ENCODE measurements at places on chromosomes 4 and X.

- DNase-seq: no peak
Observed at GRCh38 chr4:101066626-101067170, 280.6 kb downstream of the PPP3CA start.

DNA sequence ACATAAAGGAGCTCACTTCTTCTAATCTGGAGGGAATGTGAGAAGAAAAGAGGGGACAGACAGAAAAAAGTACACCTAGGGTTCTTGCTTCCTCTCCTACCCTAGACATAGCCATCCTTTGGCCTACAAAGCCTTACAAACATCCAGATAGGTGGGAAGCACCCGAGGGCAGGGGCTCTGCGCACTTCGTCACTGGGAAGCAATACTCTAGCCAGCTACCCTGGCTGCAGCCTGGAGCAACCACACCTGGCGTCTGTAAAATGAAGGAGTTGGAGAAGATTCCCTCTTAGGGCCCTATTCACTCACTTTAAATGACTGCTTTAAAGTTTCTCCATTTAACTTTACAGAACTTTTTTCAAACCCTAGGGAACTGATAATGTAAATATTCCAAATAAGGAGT is 65.7 kb upstream of the NOCT start:
- no peak for DNase-seq

GRCh38 chr4:140829825-140830224 is 73.6 kb upstream of the TBC1D9 start:
- DNase-seq: no peak

GRCh38 chr4:84870398-84871163 is 95.9 kb downstream of the WDFY3 start:
- no peak for DNase-seq

- no peak for DNase-seq
Observed at GRCh38 chr4:955931-956381, 17.4 kb downstream of the DGKQ start.

DNA sequence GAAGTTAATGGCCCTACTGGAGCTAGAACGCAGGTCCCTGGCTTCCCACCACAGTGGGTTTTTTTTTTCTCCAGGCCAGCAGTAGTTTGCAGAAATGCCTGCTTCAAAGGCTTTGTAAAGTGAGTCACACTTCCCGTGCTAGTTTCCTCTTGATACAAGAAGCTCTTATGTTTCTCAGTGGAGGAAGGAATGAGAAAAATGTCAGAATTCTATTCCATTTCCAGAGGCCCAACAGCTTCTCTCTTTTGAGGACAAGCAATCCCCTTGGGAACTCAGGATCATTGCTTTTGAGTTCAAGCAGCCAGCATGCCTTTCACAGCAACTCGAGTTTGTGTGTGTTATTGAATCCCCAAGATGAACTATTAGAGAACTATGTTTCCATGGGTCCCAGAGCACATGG is 134.3 kb downstream of the GUCY2F start:
- no peak for DNase-seq

DNA sequence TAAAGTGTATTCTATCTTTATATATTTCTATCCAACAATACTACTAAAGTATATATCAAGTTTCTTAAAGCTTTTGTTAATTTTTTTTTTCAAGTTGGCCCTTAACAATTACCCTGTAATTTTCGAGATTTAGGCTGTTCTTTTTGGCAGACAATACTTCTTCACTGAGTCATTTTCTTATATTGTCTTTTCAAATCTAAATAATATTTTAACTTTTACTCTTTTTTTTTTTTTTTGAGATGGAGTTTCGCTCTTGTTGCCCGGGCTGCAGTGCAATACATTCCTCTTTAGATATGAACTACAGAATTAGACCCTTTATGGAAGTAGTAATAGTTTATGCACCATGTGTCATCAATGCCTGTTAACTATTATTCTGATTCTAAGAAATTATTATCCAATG is 120.7 kb downstream of the GLRA3 start:
- DNase-seq: no peak

DNA sequence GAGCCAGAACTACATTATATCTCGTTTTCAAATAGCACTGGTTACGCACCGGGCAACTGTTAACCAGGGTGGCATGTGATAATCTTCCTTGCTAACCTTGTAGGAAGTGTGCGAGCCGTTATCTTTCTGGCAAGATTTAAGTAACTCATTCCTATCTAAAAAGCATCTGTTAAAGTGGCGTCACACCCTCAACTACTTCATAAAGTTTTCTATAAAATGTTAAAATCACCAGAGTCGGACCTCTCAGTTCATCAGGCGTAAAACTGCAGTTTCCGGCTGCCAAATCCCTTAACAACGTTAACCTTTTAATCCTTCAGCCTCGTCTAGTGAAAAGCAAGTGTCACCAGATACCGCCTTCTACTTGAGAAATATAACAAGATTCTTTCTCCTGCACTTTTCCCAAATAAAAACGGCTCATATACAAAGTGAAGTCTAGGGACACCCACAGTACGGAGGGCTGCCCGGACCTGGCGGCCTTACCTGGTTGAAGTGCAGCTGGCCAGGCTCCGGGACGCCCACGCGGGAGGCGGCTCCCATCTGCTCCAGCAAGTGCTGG is 1.2 kb downstream of the SLC39A8 start:
- DNase-seq: no peak

DNA sequence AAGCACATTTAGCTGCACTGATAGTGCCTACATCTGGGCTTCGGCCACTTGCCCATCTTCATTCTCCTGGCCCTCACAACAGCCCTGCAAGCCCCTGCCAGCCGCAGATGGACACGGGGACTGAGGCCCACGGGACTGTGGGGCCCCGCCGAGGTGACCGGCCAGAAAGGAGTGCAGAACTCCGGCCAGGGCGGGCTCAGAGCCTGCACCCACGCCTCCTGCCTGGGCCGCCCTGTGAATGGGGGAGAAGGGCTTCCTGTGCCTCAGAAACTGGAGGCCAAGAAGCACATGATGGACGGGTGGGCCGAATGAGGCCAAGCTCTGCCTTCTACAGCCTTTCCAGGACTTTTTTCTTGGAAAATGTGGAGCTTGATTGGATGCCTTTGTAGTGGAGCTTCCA is 35.7 kb upstream of the HGFAC start:
- no peak for DNase-seq

GRCh38 chrX:148774276-148774675 is 273.9 kb downstream of the AFF2 start:
- no peak for DNase-seq

- DNase-seq: no peak
Observed at GRCh38 chrX:154661170-154661569, 7.8 kb upstream of the CTAG2 start.

- no peak for DNase-seq
Observed at GRCh38 chr4:31089815-31090214, 369.6 kb downstream of the PCDH7 start.

- DNase-seq: no peak
Observed at GRCh38 chr4:112592717-112593116, 44.0 kb downstream of the ZGRF1 start.

GRCh38 chrX:24465532-24465865 is 413 bp downstream of the PDK3 start:
- no peak for DNase-seq

- no peak for DNase-seq
Observed at GRCh38 chr4:121464854-121465253, 84.0 kb upstream of the QRFPR start.

DNA sequence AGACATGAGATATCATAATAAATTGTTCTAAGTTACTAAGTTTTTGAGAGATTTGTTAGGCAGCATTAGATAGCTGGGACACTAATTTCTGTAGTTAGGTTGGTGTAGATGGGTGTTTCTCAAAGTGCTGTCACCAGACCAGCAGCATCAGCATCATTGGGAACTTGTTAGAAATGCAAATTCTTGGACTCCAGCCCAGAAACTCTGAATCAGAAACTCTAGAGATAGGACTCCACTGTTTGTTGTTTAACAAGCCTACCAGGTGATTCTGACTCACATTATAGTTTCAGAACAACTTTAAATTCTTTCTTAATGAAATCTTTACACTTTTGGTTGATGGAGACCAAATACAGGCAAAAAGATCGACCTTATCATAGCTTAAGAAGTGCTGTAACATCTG is 173.7 kb downstream of the PABPC4L start:
- DNase-seq: no peak

DNA sequence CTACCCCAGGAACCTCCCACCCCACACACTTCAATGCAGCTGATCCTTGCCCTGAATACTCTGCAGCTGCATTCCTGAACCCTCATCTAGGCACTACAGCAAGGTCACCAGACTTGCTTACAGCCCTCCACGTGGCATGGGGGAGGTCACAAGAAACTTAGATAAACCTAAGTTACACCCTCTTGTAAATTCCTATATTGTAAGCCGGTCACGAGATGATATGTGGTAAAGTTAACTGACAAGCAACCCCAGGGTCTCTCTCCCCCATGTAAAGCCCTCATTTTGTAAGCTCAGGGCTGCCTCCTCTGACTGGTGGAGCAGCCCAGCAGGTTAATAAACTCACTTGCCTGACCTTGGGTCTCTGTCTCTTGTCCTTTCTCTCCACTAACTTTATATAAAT is 570.7 kb downstream of the PCDH7 start:
- DNase-seq: no peak

GRCh38 chr4:89658701-89659024 is 178.3 kb downstream of the SNCA start:
- DNase-seq: no peak

GRCh38 chr4:149980121-149980682 is 98.0 kb upstream of the DCLK2 start:
- no peak for DNase-seq

DNA sequence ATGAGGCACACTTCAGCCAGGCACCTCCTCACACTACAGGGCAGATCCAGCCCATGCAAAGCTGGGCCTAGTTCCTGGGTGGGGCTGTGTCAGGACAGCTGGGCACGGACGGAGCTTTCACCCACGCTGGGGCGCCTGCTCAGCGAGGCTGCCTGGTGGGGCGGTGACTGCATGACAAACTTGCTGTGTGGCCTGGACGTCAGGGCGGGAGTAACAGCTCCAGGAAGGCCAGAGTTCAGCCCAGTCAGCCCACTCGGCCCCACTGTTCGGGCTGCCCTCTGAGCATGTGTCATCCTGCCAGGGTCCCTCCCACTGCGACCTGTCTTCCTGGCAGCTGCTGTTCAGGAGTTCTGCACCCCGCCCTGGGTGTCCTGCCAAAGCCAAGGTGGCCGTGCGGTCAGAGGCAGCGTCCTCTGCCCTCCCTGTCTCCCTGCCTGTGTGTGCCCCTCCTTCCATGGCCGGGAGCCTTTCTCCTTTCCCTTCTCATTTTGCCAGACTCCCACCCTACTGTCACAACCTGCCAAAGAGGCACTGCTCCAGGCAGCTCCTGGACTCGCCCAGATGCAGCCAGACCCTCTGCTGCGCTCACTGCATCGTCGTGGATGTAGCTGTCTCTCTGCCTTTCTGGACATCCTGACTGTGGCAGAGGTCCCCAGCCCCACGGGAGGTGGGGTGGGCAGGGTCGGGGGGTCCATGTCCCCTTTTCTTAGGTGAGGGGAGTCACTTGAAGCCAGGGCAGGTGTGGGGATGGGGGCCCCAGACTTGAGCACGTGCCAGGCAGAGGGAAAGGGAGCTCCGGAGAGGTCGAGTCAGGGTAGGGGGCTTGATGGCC is 33.0 kb upstream of the KIAA0232 start:
- DNase-seq: no peak

DNA sequence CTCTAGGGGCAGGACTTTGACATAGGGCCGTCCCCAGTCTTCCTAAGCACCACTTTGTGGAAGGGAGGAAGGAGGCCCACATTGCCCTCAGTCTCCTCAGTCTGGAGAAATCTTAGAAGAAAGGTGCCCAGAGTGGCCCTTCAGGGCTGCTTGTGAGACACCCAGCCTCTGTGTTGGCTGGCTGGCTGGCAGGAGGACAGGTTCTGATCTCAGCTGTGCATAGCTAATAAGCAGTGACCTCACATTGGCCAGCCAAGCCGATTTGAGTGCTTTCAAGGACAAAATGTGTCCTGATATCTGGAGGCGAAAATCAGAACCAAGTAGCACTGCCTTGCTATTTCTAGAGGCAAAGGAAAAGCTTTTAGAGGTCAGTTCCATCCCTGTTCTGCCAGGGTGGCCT is 211.5 kb downstream of the BCOR start:
- DNase-seq: no peak

- DNase-seq: no peak
Observed at GRCh38 chr4:186149872-186150271, 41.5 kb upstream of the CYP4V2 start.

DNA sequence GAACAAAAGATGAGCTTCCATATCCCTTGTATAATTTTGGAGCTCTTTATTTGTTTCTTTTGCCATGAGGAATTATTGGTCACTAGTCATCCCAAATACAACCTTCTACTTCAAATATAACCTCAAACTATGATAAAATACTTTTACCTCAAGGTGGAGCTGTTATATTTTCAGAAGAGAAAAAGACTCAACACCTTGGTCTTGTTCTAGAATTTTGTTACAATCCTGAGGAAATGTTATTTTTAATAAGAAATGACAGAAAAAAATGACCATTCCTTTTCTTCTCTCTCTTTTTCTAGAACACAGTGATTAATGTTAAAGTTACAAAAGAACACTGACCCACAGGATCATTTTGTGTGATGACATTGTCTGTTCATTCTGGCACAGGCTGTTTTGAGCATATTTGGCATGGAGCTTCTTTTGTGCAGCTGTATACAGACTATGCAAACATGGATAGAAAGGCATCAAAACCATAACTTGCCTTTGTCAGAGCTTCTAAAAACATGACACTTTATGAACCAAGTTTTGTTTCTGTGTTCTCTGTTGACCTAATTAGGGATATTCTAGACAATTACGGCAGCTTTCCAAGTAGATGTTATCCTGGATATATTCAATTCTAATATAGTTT is 159.6 kb upstream of the CTSO start:
- DNase-seq: no peak

- DNase-seq: no peak
Observed at GRCh38 chr4:19512086-19512485, 739.6 kb upstream of the SLIT2 start.

- DNase-seq: no peak
Observed at GRCh38 chr4:145814246-145814645, 124.4 kb downstream of the ZNF827 start.

- no peak for DNase-seq
Observed at GRCh38 chr4:10015140-10015753, 6.0 kb downstream of the SLC2A9 start.

DNA sequence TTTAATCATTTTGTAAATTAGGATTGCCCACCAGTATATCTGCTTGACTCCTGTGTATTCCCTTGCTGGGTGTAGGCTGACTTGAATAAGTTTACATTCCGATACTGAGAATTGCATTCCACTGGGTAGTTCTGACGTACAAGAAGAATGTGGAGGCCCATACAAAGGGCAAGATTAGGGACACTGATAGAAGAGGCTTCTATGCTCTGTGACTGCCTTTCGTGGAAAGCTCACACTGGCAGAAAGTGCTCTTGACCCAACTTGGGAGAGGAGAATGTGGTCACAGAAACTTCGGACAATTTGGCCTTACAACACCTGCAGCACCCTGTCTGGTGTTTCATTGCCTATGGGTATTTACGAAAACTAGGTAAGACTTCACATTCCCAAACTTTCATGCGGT is 126.3 kb downstream of the RAPGEF2 start:
- no peak for DNase-seq

DNA sequence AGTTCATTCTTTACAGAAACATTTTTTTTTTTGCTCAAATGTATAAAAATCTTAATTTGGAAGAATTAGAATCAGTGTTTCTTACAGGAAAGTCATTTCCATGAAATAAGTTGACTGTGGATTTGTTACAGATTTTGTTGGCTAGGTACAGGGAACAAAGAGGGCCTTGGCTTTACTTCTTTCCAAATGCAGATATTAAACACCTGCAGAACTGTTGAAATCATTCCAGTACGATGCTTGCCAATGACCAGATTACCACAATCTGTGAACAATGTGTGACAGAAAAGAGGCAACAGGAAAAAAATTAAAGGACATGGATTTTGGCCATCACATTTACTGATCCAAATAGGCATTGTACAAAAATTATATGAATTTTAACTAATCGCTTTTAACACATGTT is 70.8 kb downstream of the ANXA10 start:
- no peak for DNase-seq
